ENCODE measurements at places on chromosomes 5 and 9. TPM values are rescaled to one million over a fixed set of nuclear protein-coding genes. Genes with fewer than 3 reads are reported as not detected.

GRCh38 chr5:100560860-100561259 lies 25.7 kb downstream of the FAM174A start:
- no peak for DNase-seq

GRCh38 chr9:27437652-27438373 lies 86.3 kb upstream of the IFNK start:
- DNase-seq: no peak

DNA sequence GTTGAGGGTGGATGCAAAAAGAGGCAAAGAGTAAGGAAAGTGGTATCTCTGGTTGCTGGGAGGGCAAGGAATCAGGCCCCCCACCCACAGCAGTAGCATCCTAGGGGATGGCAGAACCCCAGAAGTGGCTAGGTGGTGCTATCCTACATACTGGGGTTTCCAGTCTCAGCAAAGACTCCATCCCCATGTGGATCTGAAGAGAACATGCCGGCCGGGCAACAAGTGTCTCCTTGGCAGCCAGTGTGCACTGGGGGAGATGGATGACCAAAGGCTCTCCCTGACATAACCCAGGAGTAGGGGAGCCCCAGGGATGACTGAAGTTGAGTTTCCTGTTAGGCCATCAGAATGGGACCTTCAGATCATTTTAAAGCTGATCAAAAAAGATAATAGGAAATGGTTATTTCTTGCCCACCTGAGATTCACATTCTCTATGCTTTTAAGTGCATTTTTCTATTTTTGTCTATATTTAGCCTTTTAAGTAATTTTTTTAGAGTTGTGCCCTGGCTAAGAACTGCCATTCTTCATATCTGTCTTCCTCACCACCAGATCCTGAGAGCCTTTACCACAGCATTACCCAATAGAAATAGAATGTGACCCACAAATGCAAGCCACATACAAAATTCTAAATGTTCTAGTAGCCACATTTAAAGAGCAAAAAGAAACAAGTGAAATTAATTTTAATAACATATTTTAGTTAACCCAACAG lies 78.7 kb upstream of the SMIM23 start:
- no peak for DNase-seq

DNA sequence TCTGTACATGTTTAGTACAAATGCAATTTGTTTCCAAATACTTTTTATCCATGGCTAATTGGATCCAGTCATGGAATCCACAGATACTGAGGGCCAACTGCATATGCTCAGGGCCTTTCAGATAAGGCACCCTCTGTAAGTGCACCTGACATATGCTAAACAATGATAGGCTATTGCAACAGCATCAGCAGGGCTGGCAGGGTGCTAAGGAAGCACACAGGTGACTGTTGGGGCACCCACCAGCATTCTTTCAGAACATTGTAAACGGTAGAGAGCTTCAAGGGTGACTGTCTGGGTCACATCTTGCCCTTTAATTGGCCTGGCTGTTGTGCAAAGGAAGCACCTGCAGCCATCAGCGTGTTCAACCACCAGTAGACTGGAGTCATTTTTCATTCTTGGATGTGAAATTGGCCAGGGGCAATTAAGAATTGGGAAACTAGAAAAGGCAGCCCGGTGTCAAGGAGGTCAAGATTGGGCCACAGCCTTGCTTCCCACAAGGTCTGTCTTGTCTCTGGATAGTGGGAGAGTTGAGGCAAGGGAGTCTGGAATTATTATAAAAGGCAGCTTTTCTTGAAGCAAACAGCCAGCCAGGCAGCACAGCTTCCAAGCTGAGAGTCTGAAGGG lies 129.3 kb upstream of the RAI14 start:
- no peak for DNase-seq

DNA sequence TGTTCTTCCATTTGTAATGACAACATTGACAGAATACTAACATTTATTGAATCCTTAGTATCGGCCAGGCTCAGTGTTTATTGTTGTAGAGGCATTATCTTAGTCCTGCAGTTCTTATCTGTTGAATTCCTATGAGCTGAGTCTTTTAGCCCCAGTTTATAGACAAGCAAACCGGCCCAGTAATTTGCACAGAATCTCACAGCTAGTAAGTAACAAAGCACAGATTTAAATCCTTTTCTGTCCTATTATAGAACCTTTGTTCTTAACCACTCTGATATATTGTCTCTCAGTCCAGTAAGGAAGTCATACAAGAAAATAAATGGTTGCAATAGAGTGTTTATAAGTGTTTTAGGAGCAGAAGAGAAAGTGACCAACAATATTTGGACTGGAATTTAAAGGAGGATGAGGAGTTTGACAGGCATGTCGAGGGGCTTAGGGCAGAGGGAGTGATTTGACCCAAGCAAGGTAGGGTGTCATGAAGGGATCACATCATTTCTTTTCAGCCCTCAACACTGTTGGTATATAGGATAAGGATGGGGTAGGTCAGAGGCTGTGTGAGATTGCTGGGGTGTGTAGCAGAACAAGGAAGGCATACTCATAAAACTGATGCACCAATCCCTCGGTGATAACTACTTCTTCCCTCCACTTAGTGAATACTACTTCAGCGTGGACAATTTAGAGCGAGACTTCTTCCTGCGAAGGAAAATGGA lies 39.5 kb downstream of the LARP1 start:
- DNase-seq: peak; percentile 2

DNA sequence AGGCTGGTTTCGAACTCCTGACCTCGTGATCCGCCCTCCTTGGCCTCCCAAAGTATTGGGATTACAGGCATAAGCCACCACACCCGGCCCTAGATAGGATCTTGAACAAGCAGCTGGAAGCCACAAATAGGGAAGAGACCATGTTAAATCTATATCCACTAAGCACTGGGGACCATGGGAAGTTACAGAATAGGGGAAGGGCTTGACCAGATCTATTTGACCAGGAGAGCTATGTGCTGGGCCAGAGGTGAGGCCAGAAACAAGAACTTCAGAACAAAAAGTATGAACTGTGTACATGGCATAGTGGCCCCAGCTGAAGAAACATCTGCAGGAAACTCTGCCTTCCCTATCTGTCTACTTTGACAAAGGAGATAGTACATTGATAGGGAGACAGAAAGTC lies 10.8 kb downstream of the KLF4 start:
- DNase-seq: no peak

DNA sequence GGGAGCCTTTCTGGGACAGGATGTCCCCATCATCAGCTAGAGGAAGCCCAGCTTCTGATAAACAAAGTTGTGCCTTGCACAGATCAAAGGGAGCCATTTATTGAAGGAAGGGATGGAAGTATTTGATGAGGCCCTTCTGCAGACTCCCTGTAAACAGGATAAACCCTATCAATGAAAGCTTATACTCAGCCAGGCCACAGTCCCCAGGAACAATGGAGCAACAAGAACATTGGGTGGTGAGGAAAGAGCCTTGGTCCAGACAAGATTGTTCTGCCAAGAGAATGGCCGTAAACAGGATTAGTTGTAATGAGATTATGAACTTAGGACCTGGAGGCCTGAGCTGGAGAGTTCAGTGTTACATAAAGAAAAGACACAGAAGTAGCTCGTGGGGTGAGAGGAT lies 40.5 kb upstream of the LIFR start:
- no peak for DNase-seq

DNA sequence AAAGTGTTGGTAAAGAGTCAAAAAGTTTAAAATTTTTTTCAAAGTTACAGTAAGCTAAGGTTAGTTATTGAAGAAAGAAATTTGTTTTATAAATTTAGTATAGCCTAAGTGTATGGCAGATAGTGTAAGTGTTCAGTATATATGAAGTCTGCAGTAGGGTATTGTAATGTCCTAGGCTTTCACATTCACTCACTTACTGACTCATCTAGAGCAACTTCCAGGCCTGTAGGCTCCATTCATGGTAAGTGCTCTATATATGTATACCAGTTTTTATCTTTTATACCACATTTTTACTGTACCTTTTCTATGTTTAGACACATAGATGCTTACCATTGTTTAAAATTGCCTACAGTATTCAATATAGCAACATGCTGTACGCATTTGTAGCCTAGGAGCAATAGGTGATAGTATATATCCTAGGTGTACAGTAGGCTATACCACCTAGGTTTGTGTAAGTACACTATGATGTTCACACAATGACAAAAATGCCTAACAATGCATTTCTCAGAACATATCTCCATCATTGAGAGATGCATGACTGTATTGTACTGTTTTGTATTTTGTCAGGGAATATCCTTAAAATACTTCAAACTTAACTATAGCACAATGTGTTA lies 38.5 kb downstream of the CYSTM1 start:
- no peak for DNase-seq

DNA sequence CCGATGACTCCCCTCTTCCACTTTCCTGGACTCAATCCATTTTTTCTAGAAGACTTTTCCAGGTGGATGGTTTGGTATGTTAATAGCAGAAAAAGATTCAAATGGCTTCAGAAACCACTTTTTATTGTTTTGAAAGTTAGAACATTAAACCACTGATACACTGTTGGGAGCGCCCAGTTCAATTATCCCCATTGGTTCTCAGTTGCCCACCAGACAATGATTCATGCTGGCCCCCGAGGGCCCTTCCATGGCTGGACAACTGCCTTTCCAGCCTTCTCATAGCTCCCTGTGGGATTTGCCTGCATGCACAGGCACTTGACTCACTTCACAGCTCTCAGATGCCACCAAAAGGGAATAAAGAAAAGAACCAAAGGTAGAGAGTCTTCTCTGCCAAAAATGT lies 21.3 kb upstream of the ANKRD34B start:
- no peak for DNase-seq

GRCh38 chr5:129972465-129973141 lies 68.3 kb downstream of the CHSY3 start:
- no peak for DNase-seq

DNA sequence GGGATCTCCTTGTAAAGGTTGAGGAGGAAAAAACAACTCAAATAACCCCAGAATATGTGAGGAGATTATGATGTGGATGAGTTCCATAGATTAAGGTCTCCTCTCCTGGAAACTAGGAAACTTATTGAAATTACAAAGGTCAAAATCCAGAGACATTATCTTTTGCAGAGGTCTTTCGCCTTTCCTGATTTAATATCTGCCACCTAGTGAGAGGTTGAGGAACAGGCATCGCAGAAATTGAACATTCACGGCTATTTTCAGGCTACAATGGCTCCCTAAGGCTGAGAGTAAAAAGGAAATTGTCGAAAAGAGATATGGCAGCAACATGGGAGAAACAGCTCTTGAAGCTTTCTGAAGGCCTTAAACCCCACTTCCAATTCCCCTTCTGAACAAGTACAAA lies 127.5 kb upstream of the PLCXD3 start:
- DNase-seq: no peak

DNA sequence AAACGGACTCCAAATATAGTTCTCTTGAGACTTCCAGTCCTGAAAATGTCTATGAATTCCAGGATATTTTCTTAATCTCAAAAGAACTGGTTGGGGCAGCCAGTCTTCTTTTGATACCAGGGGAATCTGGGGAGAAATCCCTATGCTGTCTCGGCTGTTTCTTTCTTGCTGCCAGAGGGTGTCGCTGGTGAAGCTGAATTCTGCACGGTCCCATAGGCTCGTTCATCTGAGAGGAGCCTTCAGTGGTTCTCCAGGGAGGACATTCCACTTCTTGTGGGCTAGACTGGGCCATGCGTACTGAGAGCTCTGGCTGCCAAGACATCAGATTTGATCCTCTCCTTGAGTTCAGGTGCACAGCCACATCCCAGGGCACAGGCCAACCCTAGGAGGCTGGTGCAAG lies 155.0 kb upstream of the CLINT1 start:
- DNase-seq: no peak

PAEP gene
- total RNA-seq: not detected

CXCL14 gene
- total RNA-seq: 184 TPM

HMMR gene
- total RNA-seq: 0.85 TPM

HTR1A gene
- not detected for total RNA-seq

NOXA1 gene
- 7.4 TPM for total RNA-seq

ALDH1A1 gene
- total RNA-seq: 277 TPM

ORM1 gene
- 0.76 TPM for total RNA-seq

TAF1L gene
- not detected for total RNA-seq

LCN1 gene
- not detected for total RNA-seq

GPR151 gene
- not detected for total RNA-seq

Measured in sciatic nerve (tissue), 2 donors.